Activated naive CD4-positive, alpha-beta T cell treated with Interleukin-2 at 50 U/mL for 16 hours (primary cell): ENCODE measurements at places on chromosomes 2 and 18.

DNA sequence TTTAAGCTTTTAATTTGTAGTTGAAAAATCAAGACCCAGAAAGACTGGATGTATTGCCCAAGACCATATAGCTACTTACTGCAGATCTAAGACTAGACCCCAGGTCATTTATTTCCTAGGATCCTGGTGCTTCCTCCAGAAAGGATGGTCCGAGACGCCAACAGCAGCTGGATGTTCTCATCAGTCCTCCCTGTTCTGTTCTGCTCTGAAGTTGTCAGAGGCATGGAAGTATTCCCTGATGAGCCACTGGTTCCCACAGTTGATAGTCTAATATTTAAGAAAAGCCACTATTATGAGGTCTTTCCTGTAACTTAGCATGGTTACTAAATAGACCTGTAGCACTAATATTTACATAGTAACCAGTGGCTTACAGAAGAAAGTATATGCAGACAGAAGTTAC is 393.5 kb downstream of the MTX2 start:
- DNase-seq = no peak

DNA sequence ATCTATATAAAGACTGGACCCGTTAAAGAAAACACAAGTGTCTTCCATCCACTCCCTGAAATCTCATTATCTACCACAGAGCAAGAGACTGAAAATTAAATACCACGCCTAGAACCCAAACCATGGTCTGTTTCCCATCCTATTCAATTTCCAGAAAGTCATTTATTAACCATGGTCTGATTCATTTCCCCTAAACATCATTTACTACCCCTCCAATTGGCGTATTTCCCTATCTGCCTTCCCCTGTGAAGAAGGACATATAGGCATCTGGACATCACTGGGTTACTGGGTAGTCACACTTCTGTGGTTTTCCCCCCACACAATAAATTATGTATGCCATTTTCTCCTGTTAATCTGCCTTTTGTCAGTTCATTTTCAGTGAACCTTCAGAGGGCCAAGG is 30.8 kb downstream of the CCDC93 start:
- DNase-seq = no peak

GRCh38 chr18:22296304-22296703 is 121.4 kb downstream of the CTAGE1 start:
- no peak for DNase-seq

GRCh38 chr2:45331410-45331786 is 279.7 kb downstream of the SRBD1 start:
- DNase-seq = no peak

- DNase-seq = no peak
These were observed 37.3 kb downstream of the EMX1 start for GRCh38 chr2:72954376-72955227.

DNA sequence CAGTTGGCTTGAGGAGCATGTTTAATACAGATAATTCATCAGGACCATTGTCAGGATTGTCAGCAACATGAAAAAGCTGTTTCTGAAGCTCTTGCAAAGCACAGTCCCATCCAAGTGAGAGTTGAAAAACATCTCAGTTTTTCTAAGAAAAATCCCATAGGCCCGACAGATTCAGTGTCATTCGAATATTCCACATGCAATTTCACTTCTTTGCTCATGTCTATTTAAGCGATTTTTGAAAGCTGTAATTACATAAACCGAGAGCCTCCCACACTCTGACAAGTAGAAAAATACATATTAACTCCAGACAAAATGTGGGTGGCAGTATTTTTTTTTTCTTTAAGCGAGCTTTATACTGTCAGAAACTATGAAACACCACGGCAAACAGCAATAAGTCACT is 134.7 kb upstream of the GALNT5 start:
- no peak for DNase-seq

DNA sequence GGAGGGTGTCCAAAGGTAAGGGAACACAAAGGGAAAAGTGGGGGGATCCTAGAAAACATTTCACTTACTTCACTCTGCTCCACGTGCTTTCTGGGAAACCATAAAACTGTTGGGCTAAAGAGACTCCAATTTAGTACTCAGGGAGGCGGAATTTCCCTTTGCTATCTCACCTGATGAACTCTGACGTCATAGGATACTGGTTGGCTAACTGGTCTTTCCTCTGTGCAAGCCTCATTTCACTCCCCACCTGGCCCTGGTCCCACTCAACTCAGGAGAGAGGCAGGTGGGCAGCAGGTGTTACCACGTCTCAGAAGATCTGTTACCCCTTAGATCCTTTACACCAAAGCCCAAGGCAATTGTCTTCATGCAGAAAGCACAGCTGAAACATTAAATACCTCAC is 51.8 kb upstream of the PMAIP1 start:
- DNase-seq = no peak

DNA sequence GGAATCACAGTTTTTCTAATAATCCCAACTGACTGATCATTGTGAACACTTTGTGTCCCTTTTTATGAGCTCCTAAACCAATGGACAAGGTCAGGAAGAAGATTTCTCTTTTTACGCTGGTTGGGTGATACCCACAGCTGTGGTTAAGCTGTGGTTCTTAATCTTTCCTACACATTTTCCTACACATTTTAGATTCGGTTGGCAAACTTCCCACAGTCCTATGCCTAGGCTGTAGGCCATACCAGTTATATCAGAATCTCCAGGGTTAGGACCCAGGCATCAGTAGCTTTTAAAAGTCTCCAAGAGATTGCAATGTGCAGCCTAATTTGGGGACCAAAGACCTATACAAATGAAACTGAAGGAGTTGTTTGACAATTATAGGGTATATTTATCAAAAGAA is 203.0 kb downstream of the SP3 start:
- no peak for DNase-seq

DNA sequence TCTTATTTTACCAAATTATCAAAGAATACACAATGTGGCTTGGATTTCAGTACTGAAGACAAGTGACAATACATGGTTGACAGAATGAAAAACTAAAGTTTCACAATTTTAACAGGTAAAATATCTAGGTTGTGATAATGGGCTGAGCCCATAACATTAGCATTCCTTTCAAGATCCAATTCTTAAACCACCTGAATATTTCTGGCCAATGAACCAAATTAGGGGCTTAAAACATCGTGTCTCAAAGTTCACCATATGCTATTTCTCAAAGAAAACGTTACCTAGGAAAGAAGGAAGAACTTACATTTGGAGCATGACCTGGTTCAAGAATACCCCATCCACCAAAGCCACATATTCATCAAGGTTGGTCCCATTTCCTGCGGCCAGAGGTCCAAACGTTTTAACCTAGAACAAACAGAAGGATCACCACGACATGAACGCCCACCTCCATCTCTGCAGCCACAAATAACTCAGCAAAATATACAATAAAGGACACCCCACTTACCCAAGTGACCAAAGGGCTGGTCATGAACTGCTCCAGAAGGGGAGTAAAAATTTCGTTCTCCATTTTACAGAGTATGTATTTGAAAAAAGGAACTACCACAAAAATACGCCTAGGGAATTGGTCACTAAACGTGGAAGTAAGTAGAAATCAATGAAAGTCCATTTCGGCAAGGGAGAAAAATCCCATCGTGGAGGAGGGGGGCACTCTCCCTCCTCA is 984 bp downstream of the CCDC88A start:
- DNase-seq = no peak

DNA sequence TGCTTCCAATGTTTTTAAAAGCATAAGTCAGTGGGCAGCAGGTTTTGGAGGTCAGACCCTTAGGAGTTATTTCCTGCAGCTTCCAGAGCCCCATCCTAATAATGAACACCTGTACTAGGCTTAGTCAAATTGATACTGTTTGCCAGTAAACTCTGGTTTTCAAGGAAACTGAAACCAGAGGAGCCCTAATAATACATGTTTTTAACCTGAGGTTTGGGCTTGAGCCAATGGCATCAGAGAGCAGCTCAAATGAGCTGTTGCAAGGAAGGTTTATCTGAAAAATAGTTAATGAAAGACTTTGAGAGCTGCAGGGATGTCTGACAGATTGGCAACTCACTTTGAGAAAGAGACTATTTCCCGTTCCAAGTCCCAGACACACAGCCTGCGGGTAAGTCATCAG is 54.6 kb downstream of the DCC start:
- DNase-seq = no peak

DNA sequence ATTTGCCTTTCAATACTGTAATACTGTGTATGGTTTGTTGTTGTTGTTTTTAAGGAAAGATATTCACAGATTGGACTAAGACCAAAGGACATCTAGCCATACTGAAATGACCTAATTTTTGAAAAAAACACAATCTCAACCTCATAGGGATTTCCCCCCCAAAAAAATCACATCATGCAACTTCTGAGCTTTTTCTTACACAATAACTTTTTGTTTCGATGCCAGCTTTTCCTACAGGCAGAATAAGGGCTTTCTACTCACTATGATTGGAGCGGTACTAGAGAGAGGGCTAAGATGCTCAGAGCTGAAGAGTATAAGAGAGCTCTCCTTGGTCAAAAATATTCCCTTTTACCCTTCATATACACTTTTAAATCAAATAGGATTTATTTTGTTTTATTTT is 32.4 kb upstream of the SLC3A1 start:
- no peak for DNase-seq

DNA sequence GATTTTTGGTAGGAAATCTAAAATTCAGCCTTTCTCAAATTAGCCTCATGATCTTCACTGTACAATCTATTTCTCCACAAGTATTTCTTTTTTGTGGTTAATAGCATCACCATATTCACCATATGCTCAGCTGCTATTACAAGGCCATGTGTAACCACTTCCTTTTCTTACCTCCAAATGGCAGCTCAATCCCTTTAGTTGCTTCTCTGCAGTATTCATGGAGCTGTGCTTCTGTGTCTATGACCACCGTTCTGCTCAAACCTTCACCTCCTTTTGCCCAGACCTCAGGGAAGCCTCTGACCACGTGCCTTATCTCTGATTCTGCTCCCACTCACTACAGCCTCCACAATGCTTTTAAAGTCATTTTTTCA is 126.7 kb upstream of the TMEM200C start:
- DNase-seq = no peak

DNA sequence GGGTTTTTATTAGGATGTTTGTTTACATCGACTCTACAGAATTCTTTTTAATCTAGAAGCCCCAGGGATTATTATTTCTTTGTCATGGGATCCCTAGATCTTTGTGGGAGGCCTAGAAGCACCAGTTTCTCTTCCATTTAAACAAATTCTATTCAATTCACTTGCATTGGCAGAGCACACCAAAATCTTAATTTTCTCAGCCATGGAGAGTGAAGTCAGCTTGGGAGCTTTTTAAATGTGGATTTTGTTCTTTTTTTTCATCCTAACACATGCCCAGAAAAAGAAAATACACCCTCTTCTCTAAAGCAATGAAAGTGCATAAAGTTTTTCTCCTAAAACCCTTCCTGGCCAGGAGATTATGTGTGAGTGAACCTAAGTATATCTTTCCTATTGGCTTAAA is 38.5 kb downstream of the CDCA7 start:
- DNase-seq = no peak
